ENCODE measurements at places on chromosomes 7 and 10.

DNA sequence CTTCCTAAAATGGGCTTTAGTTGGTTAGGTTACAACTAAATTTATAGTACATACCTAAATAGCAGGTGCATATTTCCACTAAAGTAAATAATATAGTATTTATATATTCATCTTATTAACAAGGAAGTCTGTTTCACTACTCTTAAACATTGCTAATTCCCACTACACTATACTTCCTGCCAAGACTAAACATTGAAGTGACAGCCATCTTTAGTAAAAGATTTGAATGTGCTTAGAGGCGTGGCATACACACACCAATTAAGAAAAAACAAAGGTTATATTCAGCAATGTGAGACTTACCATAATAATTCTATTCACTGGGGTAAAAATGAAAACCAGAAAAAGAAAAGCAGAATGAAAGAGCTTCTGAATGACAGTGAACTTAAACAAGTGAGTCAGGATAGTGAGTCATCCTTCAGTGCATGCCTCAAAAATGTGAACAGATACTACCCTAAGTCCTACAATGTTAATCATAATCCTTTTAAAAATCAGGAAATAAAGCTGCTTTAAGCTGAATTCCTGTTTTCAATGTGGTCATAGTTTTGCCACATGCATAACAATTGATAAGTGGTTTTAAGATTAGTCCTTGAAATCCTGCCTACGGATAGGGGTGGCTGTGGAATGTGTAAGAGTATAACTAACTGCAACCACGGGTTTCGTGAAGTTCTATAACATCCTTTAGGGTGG, 59.4 kb downstream of the USP6NL start:
- DNase-seq: no peak

GRCh38 chr7:947391-948210, 6.9 kb downstream of the ADAP1 start:
- no peak for DNase-seq

DNA sequence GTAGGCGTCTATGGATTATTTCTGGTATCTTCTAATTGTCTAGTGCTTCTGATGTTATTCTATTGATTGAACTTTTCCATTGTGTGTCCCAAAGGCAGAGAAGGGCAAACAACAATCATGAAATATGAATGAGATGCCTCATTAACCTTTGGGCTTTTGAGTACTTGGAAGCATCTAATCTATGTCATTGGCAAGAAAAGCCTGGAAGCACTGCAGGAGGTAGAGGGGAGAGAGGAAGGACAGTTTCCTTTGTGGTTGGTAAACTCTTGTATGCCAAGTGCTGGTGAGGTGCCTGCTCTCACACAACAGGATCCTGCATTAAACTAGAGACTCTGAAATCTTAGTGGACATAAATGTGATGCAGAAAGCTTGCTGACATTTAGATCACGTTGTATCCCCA, 155.2 kb upstream of the TPK1 start:
- no peak for DNase-seq

DNA sequence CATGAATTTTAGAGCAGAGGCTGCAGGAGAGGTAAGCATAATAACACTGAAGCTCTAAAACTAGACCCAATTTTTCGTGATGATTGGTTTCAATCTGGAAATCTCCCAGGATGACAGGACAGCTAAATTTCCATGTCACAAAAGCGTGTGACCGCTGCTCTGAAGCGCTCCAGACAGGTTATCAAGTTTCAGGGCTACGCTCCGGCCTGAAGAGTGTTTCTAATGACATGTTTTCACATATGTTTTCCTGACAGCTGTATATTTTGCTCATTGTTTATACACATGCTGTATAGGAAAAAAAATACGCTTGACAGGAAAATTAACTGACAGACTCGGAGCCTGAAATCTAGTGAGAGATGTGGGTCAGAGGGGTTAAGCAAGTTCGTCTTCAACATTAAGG, 219.8 kb upstream of the BMPER start:
- no peak for DNase-seq

- DNase-seq: no peak
Measured at GRCh38 chr7:56028942-56029630, 22.2 kb downstream of the PSPH start.

DNA sequence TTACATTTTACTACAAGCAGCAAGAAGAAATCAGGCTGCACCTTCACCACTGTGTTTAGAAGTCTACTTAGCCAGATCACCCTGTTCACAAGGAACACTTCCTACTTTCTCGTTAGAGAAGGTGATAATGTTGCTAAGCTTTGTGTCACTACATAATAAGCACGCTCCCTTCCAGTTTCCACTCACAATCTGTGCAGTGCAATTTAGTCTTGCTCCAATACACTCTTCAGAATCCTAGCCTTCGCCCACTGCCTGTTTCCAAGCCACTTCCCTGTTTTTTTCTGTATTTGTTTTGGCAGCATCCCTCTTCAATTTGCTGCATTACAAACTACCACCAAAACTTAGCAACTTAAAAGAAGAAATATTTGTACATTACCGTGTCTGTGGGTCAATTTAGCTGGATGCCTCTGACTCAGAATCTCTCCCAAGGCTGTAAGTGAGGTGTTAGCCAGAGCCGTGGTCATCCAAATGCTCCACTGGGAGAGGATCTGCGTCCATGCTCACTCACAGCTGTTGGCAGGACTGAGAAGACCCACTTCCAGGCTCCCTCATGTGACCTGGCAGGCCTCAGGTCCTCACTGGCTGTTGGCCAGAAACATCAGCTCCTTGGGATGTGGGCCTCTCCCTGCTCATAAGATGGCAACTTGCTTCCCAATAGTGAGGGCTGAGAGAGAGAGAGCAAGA, 110.4 kb downstream of the PON1 start:
- DNase-seq: no peak

DNA sequence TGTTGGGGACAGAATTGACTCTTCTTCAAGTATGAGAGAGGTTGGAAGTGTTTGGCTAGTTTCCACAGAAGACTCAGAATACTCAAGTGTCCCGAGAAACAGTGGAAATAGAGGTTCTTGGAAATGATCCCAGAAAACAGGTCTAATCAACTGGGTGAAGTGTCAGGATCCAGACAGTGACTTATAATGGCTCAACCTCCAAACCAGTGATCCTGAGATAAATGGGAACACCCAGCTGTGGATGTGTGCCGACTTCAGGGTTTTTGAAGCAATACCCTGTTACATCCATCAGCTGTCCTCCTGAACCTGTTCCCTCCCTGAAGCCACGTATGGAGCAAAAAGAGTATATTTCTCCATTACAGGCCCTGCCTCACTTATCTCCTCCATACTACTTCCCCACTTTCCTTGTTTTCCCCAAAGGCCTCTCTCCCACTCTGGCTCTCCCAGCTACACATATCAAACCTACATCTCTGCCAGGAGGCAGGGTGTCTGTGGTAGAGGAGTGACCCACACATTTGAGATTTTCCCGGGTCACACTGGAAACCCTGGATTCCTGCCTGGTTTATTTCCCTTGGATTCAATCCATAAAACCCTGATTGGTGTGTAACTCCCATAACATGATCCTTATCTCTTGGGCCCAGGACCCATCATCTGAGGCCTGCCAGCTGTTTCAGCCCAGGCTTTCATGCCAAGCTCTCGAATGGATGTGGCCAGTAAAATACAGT, 17.6 kb upstream of the ELOVL3 start:
- DNase-seq: no peak

- DNase-seq: no peak
Measured at GRCh38 chr10:30125496-30125895, 66.1 kb upstream of the JCAD start.

DNA sequence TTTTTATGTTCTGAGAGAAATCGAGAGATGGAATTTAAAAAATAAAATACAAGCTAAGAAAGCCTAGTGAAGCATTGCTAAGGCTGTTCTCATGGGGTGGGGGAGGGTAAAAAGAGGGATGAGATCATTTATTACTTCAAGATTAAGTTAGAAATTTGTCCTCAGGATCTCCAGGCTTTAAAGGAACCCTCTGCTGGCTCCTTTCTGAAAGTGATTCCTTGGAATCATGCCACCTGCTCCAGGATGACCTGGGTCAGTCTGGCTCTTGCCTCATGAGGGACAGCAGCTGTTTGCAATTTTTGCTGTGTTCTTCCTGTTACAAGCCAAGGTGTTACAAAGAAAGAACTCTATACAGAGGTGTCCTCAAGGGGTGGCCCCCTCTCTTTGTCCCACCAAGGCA, 69.8 kb downstream of the CDK1 start:
- DNase-seq: no peak

GRCh38 chr7:30173058-30173897, 38.5 kb downstream of the MTURN start:
- no peak for DNase-seq

DNA sequence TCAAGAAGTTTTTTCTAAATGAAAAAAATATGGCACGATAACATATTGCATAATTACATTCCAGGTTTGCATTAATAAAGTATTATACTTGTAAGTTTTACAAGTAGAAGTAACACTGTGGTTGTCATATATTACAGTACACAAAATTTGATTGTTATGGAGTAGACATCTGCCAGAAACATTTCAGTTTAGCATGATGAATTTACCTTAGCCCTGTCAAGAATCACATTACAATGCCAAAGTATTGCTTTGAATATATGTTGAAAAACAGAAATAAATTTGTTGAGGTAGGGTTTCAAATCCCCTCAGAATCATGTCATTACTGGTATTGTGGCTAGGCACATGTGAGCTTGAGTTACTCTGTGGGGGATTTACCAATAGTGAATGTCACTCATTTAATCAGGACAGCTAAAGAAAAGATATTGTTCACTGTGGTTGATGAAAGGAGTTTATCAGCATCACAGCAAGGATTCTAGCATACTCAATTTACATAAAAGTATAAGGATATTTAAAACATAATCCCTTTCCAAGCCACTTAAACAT, 112.1 kb downstream of the MDFIC start:
- no peak for DNase-seq

DNA sequence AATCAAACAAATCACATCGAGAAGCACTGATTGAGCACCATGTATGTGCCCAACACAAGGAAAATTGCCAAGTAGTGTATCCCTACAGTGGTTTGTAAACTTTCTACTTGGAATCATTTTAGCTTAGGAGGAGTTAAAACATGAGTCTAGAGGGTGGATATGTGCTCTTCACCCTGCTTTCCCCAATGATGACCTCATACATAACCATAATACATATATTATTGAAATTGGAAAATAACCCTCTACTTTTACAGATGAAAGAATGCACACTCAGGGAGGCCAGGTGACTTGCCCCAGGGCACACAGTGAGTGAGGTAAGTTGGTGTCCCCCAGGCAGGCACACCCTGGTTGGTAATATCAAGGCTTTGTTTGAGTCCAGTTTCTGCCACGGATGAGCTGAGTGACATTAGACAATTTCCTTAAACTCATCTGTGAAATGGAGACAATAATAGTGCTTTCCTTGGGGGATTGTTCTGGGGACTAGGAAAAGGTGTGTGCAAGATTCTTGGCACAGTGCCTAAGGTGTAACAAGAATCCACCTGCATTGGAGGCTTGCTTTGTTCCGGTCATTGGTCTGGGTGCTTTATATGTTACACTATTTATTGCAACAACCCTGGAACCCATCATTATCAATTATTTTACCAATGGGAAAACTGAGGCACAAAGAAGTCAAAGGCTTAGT, 50.7 kb downstream of the BPGM start:
- no peak for DNase-seq

DNA sequence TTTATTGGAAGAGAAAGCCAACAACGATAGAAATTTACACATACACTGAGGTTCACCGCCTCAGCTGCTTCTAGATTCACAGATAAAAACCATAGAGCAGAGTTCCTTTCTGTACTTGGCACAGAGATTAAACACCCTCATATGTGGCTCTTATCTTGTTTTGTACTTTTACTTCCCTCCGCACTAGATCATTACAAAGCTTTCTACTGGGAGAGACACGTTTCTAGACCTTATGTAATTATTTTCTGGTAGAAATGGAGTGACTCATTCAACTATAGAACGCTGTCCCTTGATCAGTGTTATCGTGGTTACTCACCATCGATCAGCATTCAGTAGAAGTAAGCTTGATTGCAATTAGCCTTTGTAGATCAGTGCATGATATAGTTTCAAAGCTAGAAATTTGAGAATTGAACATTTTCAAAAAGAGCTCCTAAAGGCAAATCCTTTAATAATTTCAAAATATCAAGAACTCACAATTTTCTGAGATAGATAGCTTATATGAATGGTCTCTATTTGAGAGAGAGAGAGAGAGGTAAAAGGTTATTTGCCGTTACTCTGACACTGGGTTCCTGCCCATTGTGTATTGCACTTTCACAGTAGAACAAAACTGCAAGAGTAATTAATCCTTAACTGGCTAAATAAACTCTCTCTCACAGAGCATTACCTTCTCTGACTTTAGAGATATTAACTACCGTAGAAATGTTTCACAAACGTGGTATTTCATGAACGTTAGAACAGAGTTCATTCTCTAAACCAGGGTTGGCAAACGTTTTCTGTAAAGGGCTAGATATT, 26.1 kb upstream of the DNAJC1 start:
- no peak for DNase-seq

GRCh38 chr7:30280631-30281030, 3.8 kb upstream of the ZNRF2 start:
- no peak for DNase-seq

GRCh38 chr7:40474790-40475680, 340.2 kb downstream of the SUGCT start:
- no peak for DNase-seq

- DNase-seq: no peak
Measured at GRCh38 chr10:16752099-16752498, 65.1 kb downstream of the RSU1 start.

DNA sequence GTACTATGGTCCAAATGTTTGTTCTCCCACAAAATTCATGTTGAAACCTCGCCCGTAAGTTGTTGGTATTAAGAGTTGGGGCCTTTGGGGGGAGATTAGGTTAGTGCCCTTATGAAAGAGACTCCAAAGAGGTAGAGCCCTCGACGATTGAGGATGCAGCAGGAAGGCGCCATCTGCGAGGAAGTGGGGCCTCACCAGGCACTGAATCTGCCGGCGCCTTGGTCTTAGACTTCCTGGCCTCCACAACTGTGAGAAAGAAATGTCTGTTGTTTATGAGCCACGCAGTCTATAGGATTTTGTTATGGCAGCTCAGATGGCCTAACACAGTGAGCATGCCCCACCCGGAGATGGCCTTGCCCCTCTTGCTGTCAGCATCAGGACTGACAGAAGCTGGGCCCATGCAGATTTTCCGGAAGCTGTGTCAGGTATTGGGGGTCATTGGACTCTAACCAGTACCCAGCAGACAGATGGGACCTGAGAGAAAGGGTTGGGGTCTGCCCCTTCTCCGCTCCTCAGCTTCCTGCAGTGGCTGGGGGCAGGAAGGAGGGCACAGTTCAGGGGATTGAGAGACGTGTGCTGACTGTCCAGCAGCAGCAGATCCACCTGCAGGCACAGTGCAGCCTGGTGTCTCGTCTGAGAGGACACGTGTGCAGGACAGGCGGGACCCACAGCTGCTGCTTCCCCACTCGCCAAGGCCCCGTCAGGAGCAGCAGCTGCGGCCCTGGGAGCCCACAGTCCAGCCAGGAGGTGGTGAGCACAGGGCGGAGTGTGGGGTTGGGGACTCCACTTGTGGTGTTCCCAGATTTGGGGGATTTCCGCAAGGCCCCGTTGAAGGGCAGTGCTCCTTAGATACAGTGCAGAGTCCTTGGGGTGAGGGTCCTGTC, 47.8 kb downstream of the MGMT start:
- no peak for DNase-seq

All from stimulated activated CD8-positive, alpha-beta memory T cell treated with anti-CD3 and anti-CD28 coated beads, Interleukin-7, amount 100 ng/mL, for 4 hours (primary cell).